ENCODE measurements at places on chromosomes 7 and 10.

- DNase-seq: no peak
These were observed 287.1 kb downstream of the SFMBT2 start for GRCh38 chr10:7123774-7124173.

DNA sequence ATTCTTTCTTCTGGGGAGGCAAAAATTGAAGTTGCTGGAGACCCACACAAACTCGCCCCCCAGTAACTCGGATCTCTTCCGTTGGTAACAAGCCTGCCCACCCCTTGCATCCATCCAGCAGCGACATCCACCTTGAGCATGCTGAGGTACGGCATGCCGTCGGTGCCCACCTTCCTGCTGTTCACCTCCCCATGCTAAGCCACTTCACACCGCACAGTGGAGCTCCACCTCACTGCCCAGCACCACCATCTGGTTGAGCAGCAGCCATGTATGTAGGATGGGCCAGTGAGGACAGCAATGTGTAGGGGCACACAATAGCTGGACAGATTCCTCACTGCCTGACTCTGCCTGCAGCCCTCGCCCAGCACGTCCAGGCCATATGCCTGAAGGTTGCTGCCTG, 138.1 kb upstream of the ZNF92 start:
- no peak for DNase-seq

- no peak for DNase-seq
These were observed 350.4 kb upstream of the ETV1 start for GRCh38 chr7:14339861-14340260.

- DNase-seq: no peak
These were observed 95.3 kb upstream of the MAGI2 start for GRCh38 chr7:79548727-79549126.

DNA sequence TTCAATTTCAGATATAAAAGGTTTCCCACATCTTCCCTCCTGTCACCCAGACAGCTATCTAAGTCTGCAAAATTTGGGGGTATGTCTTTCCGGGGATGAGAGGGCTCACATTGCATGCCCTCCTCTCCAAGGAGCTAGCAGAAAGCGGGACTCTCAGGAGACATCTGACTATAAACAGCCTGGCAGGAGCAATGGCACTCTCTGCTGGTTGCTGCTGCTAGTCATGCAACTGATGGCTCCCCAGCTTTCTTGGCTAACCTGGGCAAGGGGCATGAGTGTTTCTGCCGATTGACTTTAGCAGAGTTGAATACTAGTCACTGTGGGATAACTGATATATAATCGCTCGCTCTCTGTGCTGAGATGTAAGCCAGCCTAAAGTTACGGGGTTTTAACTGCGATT, 12.0 kb downstream of the TBX20 start:
- no peak for DNase-seq

GRCh38 chr7:54995610-54996363, 23.0 kb upstream of the EGFR start:
- no peak for DNase-seq

DNA sequence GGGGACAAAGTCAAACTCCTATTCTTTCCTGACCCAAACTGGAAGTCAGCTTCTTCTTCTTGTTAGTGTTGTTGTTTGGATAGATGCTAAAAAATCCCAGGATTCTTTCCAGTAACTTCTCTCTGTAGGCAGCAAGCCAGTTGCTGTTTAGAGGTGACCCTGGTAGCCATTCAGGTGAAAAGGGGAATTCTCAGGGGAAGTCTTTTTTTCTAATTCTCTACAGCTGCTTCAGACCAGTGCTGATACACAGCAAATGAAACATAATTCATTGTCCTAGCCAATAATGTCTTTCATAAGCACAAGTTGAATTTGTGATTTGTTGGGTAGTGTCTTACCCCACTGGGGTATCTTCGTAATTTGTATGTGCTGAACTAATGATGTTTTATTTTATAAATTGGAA, 357.3 kb downstream of the BBS9 start:
- no peak for DNase-seq

DNA sequence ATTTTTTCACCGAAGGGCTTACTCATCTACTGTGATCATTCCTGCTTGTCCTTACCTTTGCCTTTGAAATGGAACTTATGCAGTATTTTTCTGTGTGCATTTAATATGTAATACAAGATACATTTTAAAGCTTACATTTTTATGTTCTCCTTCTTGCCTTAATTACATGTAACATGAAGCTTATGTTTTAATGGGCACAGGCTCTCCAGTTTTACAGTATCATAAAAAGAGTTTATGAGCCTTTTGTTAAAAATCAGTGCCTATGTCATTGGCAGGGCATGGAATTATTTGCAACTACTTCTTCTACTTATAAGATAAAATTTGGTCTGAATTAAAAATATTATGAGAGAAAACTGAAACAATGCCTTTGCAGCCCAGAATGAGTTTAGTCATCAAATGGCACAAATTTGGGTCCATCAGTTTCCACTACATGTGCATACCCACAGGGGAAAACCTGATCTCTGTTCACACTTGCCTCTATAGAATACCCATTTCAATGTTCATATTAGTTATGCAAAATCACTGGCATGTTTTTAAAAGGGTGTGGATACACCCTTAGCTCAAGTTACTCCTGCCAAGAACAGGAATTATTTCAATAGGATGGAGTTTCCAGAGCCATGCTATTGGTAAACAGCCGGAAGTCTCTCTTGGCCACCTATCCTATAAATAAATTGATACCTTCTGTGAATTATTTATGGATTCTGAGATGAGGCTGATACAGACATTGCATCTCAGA, 27.9 kb upstream of the WNT16 start:
- no peak for DNase-seq

- DNase-seq: no peak
These were observed 236.3 kb upstream of the CTBP2 start for GRCh38 chr10:125396676-125397075.

GRCh38 chr7:28802450-28802849, 155.7 kb downstream of the TRIL start:
- no peak for DNase-seq

GRCh38 chr10:71333129-71333887, 14.2 kb downstream of the SLC29A3 start:
- DNase-seq: no peak

GRCh38 chr10:125146791-125147579, 13.4 kb downstream of the CTBP2 start:
- no peak for DNase-seq

- no peak for DNase-seq
These were observed 43.8 kb downstream of the NRG3 start for GRCh38 chr10:81918766-81919165.

GRCh38 chr10:133267293-133267692, 9.4 kb downstream of the ADAM8 start:
- no peak for DNase-seq

GRCh38 chr7:618539-619367, 99.1 kb upstream of the PDGFA start:
- DNase-seq: no peak

DNA sequence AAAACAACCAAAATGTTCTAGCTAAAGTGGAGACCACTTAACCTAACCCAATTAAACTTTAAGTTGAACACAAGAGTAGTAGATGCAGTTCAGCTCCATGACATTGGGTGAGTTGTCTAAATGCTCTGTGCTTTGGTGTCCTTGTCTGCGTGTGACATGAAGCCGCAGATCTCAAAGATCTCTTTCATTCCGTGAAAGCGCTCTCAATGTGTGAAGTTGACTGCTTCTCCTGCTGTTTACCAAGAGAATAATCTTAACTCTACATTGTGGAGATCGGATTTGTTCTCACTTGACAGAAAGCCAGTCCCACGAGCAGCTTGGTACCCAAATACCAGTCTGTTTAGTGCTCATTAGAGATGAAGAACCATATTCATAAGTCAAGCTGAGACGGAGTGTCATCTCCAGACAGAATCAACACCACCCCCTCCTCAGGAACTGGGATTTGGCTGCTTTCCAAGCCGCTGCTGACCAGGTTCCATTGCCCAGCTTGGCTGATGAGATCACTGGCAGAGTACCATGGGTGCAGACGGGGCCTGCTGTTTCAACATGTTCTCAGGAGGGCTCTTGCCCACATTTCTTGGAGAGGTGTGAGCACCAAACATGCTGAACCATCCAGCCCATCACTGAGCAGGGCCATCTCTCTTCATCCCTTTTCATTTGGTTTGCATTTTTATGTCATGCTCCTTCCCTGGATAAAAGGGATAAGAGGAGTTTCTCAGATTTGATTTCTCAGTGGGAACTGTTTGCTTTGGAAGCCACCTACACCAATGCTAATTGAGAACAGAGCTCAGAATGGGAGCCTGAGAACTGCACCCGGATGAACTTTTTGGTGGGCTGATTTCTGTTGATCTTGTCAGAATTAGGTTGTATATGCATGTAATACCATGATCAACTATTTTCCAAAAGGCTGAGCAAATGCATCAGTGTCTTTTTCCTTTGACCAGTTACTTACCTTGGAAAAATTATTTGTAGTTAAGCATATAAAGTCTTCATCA, 95.8 kb upstream of the AGBL3 start:
- no peak for DNase-seq

GRCh38 chr7:55970978-55971377, 6.6 kb downstream of the NIPSNAP2 start:
- DNase-seq: no peak

GRCh38 chr10:94003488-94003887, 9.8 kb downstream of the PLCE1 start:
- DNase-seq: no peak

- no peak for DNase-seq
These were observed 70.0 kb downstream of the CHRM2 start for GRCh38 chr7:136938476-136938875.
